ENCODE measurements at places on chromosomes 5 and 9.

DNA sequence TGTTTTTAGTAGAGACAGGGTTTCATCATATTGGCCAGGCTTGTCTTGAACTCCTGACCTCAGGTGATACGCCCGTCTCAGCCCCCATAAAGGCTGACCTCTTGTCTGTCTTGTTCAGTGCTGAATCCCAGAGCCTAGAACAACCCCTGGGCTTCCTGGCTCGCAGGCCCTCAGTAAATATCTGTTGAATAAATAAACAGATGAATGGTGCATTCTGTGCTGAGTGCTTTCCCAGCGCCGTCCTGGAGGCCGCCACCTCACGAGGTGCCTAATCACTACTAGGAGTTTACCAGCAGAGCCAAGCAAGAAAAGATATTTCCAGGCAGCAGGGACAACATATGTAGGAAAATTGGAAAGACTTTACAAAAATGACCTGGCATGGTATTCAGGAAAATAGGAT is 88.5 kb downstream of the SNX24 start:
- DNase-seq: no peak

- DNase-seq: no peak
Observed at GRCh38 chr9:132908635-132909034, 29.9 kb downstream of the SPACA9 start.

DNA sequence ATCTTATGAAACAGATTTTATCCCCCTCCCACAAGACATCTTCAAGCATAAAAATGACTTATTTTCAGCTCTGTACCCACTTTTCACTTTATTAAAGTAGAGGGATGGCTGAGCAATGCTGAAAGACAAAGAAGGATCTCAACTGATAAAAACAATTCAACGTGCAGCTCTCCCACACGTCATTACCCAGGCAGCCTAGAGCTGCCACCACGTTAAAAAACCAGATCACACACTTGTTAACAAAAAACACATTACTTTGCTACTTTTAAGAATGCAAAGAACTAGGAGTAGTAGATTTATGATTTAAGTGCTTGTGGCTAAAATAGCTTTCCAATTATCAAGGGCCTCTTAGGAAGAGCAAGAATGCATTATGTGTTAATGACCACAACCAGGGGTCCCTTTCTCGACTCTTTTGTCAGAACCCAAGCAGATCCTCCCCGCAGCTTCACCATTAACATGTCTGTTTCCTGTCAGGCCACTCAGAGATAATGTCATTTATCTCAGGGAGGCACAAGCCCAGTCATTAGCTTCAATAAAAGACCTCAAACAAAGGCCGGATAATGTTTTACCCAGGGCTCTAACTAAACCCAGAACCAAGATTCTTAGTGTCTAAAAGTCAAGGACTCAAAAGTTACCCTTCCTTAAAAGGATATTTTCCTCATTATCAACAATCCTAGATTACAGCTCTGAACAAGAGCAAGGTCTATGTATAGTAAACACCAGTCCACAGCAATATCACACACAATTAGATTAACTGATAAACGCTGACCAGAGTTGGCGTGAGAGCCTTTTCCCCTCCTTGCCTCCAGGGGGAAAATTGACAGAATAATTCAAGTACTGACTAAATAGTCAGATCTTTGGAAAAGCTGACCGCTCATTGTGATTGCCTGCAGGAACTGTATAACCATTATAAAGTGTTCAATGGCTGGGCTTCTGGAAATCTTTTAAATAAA is 7.5 kb downstream of the ZNF608 start:
- peak; percentile 42 for DNase-seq

DNA sequence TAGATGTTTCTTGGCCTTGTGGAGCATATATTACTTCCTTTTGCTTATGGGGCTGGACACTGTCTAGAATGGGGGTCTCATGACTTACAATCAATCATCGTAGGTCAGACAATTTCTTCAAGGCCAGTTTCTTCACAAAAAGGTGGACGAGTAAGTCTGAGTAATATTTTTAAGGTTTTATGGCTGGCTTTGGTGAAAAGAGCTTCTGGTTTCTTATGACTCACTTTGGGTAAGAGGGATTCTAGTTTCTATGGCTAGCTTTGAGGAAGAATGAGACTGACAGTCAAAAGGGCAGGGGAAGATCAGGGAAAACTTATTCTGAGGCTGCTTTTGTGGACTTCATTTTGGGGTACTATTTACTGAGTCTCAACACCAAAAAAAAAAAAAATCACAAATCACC is 2067.2 kb upstream of the C9orf72 start:
- DNase-seq: no peak

GRCh38 chr9:34659592-34660253 is 2.7 kb downstream of the CCL27 start:
- DNase-seq: peak; percentile 86

DNA sequence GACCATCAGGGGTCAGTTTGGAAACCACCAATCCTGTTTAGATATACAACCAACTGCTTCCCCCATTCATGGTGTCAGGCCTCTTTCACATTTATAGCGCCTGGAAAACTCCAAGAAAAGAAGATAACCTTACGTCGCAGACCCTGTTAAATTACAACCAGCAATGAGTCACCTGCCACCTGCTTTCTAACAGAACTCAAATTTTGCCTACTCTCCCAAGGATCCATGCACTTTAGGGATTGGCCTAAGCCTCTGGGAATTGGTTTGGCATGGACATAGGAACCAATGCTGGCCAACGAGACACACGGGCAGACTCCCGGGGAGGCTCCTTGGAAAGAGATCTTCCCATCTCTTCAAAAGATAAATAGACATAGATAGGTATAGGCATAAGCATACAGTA is 87.0 kb downstream of the FEM1C start:
- DNase-seq: peak; percentile 70

DNA sequence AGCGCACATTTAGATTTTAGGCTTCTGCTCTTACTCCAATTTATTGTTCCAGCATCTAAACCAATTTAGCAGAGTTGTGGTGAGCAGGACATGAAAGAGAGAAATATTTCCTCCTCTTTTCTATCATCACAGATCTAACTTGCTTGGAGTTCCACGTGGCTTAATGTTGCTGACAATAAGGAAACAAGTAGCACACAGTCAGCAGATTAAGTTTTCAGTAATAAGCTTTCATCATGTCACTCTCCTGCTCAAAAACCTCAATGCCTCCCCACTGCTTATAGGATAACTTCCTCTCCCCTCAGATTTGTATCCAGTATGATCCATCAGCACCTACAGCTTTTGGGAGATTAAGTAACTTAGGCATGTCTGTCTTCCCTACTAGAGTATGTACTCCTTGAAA is 10.4 kb upstream of the SSBP2 start:
- DNase-seq: no peak

DNA sequence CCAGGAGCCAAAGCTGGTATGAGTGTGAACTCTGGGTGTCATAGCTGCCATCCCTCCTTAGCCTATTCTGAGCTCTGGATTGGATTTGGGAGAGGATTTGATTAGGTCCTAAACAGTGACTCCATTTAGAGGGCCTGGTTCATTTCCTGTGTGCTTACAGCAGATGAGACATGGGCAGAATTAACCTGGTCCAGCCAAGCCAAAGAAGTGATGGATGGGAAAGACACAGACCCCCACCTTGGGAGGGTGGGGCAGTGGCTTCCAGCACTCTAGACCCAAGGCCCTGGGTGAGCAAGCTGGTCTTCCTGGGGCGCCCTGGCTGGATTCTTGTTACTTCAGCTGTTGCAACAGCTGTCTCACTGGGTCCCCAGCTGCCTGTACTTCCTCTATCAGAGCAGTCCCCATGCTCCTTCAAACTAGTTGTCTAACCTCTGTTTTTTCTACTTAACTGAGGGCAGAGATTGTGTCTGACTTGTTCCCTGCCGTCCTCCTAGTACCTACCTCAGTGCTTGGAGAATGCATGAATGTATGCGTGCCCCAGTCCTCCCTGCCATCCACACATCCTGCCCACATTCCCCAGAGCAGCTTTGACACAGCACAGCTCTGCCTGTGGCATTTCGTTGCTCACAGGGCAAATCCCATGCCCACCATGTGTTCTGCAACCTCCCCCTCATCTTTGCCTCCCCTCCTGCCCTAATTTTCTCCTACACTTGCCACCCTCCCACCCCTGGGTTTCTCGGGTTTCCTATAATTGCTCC is 115.9 kb downstream of the RGS3 start:
- DNase-seq: peak; percentile 69

- no peak for DNase-seq
Observed at GRCh38 chr9:21028466-21028865, 3.0 kb downstream of the HACD4 start.

DNA sequence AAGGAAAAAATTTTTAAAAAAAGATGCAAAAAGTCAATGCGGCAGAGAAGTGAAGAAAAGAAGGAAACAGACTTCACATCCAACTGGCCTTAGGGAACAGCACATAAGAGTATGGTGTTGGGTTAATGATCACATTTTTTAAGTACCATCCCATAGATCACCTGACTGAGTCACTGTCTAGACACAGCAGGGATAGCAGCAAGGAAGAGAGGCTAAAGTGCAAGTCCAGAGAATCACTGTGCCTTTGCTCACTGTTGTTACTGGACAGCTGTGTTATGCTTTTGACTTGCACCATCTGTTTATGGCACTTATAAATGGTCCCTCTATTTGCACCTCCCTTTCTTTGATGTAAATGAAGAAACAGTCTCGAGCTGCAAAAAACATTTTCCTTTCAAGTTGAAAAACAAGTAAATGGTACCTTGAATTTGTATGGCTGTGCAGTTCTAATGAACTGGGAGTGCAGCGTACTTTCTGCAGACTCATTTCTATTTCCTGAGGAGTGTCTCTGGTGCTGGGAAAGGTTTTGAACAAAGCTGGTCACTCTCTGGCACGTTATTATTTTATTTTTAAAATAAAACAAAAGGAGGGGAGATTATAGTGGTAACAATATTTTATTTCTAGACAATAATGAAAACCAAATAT is 84.2 kb downstream of the TRPM6 start:
- DNase-seq: peak; percentile 82

- no peak for DNase-seq
Observed at GRCh38 chr5:135869276-135869675, 26.4 kb downstream of the IL9 start.

GRCh38 chr5:154316223-154316935 is 125.8 kb downstream of the GALNT10 start:
- peak; percentile 74 for DNase-seq

- no peak for DNase-seq
Observed at GRCh38 chr5:179289756-179290385, 55.4 kb downstream of the ADAMTS2 start.

DNA sequence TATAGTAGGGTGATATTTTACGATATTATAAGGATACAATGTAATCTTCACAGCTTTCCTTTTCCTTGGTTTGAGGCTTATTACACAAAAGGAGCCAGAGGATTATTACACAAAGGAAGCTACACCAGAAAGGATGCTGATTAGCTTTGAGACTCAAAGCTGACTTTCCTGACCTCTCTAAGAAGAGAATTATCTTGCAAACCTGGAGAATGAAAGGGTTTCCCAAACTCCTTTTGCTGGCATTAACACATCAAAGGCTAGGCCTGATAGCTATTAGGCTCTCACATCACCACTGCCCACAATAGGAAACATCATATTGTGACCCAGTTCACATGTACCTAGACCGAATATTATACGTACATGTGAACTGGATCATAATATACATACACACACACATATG is 34.2 kb upstream of the CHD1 start:
- no peak for DNase-seq

- DNase-seq: no peak
Observed at GRCh38 chr9:70635790-70636189, 221.3 kb upstream of the KLF9 start.

DNA sequence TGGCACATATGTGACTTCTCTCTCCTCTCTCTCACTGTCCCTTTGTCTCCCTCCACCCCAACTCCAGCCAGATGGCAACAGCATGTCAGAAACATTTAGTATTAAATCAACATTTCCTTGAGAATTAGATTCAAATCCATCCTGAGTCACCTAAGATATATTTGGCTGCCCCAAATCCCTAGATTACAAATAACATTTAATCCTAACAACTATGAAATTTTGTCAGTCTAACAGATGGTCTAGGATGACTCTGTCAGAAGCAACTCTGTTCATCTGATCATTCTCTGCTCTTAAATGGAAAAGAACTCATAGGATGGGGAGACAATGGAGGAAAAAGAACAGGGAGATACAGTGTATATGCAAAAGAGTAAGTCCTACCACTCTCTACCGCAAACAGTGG is 201.2 kb downstream of the TSSK1B start:
- no peak for DNase-seq

DNA sequence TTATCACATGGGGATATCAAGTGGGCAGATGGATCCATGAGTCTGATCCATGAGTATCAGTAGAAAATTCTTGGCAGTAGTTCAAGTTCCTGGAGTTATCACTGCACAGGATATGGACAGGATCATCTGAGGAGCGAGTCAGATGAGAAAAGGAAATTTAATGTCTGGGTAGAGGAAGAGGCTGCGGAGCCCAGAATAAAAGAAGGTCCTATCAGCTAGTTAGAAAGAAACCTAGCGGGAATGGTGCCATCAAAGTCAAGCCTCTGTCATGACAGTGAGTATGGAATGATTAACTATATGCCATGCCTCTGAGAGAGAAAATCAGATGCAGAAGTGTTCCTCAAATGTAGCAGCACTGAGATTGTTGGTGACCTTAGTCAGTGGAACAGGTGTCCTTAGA is 248.1 kb downstream of the PIK3R1 start:
- DNase-seq: peak; percentile 70

- no peak for DNase-seq
Observed at GRCh38 chr5:34604119-34604675, 51.9 kb upstream of the RAI14 start.

DNA sequence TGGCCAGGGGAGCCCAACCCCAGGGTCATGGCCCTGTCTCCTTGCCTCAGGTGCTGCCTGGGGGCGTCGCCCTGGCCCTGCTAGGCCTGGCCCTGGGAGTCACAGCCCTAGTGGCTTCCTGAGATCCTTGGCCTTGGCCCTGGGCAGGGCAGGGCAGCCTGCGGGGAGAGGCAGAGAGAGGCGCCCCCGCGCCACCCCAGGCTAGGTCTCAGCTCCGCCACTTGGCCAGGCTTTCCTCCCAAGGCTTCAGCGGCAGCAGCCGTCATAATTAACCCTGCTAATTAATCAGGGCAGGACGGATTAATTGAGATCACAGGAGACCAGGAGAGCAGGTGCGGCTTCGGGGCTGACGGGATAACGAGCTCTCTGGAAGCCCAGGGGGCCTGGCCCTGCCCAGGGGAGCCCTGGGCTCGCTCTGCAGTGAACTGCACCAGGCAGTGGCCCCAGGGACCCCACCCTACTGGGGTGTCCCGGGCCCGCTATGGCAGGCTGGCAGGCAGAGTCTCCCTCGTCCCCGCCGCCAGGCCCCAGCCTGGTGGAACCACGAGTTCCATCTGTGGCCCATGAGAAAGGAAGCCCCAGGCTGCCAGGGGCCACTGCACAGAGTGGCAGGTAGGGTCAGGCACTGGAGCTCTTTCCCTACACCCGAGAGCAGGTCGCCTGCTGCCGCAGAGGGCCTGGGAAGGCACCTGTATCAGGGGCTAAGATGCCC is 269.6 kb downstream of the PBX3 start:
- no peak for DNase-seq

DNA sequence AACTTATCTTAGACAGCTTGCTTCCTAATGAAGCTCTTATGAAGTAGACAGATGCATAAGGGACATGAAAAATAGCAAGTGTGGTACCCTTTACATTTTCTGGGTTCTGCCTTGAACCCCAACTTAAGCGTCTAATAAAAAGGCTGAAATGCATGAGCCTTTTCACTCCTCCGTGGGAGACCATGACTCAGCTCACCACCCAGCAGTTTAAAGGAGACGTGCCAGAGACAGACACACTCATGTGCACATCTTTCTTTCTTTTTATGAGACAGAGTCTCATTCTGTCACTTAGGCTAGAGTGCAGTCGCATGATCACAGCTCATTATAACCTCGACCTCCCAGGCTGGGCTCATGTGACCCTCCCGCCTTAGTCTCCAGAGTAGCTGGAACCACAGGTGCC is 22.3 kb downstream of the CTXN3 start:
- DNase-seq: no peak

All from kidney tubule cell (primary cell).